ENCODE measurements at places on chromosomes 7 and 10.

DNA sequence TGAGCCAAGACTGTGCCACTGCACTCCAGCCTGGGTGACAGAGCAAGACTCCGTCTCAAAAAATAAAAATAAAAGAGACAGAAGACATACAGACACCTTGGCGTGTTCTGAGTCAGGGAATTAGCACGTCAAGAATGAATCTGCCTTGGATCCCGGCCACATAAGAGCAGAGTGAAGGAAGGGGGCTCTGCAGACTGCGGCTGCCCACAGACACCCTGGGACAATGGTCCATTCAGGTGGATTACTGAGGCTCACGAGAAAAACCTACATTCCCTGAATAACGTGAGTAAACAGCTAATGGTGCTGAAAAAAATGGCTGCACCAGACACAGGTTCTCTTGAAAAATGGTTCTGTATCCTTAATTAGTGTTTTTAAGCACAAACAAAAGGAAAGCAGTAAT, 100.1 kb upstream of the FGFR2 start:
- no peak for DNase-seq

DNA sequence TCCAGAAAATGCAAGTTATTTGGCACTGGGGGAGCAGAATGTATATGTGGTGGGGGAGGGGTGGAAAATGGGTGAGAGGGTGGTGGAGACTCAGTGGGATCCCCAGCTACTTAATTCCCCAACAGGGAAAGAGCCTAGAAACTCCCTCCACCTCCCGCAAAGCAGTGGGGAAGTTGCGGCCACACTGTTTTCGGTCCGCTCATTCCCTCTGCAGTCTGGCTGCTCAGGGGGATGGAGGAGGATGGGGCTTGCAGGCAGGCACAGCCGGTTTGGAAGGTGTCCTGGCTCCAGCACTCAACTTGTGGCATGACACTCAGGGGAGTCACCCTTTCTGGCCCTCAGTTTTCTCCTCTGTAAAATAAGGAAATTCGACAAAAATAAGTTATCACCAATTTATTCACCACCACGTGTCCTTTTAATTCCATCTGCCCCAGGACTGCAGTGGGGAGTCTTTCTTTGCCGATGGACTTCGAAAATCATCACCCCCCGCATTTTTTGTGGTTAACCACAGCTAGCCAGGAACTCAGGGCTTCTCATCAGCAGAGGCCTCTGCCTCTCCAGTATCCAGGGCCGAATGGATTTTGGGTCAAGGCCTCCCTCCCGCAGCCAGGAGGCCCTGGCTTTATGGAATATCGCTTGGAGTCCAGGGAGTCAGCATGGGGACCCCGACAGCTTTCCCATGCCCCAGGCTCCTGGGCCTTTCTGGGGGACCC, 1.6 kb upstream of the HTRA1 start:
- DNase-seq = no peak

- no peak for DNase-seq
Observed at GRCh38 chr10:103232131-103232673, 13.5 kb upstream of the RPEL1 start.

- DNase-seq = no peak
Observed at GRCh38 chr10:6228010-6228511, 25.3 kb downstream of the PFKFB3 start.

- no peak for DNase-seq
Observed at GRCh38 chr7:124497176-124497575, 268.4 kb downstream of the GPR37 start.

- DNase-seq = no peak
Observed at GRCh38 chr10:9577746-9578145, 1439.9 kb upstream of the CELF2 start.

GRCh38 chr10:36602374-36602773, 523.0 kb upstream of the ANKRD30A start:
- DNase-seq = no peak

GRCh38 chr7:27361522-27361921, 118.9 kb downstream of the EVX1 start:
- DNase-seq = no peak

GRCh38 chr10:5482016-5482415, 17.4 kb downstream of the CALML5 start:
- no peak for DNase-seq

DNA sequence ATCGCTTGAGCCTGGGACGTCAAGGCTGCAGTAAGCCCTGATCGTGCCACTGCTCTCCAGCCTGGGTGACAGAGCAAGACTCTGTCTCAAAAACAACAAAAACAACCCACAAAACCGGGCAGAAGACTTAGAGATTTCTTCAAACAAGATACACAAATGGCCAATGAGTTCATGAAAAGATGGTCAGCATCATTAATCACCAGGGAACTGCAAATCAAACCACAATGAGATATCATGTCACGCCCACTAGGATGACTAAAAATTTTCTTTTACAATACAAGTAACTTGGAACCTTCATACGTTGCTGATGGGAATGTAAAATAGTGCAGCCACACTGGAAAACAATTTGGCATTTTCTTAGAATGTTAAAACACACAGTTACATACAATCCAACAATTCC, 77.3 kb upstream of the GRID1 start:
- DNase-seq = no peak

DNA sequence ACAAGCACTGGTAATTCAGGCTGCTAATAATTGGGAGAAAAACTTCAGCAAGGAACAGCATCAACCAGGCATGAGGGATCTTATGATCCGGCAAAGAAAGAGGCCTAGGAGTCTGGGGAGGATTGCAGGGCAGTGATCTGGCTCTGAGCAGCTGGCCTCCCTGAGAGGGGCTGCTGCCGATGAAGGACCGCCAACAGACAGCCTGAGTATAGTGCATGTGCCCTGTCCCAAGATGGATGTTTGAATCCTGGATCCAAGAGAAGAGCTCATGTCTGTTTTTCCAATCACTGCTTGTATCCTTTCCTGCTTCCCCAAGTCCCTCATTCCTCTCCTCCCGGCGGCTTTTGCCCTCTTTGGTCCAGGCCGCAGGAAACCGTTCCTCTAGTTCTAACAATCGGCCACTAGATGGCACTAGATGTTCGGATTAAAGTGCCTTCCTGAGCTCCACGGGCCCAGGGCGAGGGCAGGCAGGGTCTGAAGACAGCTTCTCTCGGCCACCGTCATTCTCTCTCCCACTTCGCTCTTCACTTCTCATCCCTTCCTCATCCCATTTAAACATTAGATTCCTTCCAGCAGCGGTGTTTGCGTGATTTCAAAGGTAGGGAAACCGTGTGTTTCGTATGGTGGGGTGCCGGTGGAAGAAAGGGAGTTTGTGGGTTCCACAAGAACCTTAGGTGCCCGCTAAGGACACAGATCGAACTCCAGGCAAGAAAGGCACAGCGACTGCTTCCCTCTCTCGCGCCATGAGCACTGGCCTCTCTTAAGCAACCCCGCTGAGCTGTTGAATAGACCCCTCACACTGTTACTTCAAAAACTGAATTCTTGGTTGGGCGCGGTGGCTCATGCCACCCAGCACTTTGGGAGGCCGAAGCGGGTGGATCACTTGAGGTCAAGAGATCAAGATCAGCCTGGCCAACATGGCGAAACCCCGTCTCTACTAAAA, 82.4 kb downstream of the ADCYAP1R1 start:
- DNase-seq = peak; percentile 57

DNA sequence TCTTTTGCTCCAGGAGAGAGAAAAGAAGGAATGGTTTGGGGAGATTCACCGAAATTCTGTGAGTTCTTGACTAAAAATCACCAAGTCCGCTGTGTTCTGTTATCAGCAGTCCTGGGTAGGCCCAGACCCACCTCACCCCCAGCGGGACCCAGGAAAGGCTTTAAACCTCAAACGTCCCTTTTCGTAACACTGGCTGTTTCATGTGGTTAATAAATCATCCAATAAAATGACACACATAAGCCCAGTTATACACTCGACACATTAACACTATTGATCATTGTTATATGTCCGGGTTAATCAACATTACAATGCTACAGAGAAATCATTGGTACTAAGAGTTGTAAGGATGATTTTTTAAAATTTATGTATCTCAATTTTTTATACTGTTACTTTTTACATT, 25.2 kb downstream of the DIP2C start:
- DNase-seq = no peak

GRCh38 chr7:70646536-70647248, 485.3 kb upstream of the GALNT17 start:
- DNase-seq = no peak

DNA sequence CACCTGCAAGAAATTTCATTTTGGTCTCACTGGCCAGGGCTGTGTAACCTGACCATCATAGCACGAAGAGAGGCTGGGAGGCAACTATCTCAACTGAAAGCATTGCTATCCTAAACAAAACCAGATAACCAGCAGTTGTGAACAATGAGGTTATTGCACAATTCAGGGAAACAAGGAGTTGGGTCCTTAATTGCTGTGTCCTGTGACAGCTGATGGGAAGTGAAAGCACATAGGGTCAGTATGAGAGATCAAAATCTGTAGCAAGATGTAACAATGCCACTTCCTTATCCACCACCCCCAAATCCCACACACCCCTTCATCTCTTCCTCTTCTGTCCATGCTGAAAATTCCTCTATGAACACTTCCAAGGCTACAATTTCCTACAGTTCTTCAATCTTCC, 80.2 kb downstream of the HTR7 start:
- no peak for DNase-seq

GRCh38 chr10:102565793-102566192, 62.0 kb downstream of the SUFU start:
- DNase-seq = no peak

DNA sequence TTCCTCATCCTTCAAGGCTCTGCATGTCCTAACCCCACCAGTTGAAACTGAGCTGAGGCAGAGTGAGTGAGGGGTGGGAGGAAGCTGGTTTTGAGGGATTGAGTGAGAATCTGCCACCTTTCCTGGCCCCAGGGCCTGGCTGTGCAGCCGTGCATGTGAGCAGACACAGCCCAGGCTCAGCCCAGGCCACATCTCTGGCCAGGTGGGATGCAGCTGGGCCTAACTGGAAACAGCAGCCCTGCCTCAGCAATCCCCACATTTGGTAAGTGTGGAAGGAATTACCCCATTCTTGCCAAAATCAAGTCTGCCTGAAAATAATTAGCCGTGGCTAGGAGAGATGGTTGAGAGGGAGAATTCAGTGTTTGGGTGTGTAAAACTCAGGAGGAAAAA, 116.6 kb downstream of the NEURL1 start:
- no peak for DNase-seq

GRCh38 chr10:70478191-70479164, at the start of gene PALD1:
PALD1 (plus strand) TSS chr10:70478767; CDS start chr10:70525952, 47,185 bp downstream.
- DNase-seq = peak; percentile 50

GRCh38 chr7:120588862-120589261, 269.1 kb downstream of the TSPAN12 start:
- DNase-seq = no peak

DNA sequence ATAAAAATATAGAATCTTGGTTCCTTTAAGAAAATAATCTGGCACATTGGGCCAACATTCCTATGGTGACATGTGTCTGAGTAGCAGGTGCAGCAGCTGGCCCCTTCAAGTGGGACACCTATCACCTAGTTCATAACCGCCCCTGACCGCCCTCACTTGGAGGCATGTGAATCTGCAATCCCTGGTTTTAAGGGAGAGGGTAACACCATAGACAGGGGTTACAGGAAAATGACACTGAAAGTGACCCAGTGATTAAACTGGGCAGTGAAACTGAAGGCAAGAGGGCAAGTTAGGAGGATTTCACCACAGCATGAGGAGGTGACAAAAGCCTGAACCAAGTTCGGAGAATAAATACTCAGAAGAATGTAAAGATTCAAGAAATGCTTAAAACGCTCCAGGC, 1.1 kb downstream of the RSU1 start:
- DNase-seq = no peak

DNA sequence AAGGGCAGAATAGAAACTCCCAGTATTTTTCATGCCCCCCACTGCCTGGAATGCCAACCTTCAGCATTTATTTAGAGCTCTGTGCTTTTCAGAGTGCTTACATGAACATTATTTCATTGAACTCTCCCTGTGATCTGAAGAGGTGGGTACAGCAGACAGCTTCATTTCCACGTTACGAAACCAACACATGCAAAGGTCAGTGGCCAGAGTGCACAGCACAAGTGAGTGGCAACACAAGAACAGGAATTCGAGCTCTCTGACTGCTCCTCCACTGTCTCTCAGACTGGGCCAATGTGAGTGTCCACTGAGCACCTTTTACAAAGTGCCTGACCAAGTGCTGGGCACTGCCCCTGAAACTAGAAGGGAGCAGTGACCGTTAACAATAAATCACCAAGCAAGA, 162.9 kb downstream of the GLI3 start:
- DNase-seq = no peak

DNA sequence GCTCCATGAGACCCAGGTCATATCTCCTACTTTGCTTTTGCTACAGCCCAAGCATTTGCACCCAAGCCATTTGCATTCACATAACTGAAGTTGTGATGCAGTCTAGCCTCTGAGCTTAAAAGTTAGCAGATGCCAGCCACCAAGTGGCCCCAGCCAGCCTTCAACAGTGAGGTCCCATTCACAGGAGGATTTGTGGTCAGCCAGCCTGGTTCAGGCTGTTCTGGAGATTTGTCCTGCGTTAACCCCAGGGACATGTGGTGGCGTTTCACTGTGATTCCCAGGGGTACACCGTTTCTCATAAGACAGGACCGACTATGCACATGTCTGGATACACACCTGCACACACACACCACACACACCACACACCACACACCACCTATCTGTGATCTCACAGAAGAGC, 51.2 kb downstream of the GPR26 start:
- no peak for DNase-seq

DNA sequence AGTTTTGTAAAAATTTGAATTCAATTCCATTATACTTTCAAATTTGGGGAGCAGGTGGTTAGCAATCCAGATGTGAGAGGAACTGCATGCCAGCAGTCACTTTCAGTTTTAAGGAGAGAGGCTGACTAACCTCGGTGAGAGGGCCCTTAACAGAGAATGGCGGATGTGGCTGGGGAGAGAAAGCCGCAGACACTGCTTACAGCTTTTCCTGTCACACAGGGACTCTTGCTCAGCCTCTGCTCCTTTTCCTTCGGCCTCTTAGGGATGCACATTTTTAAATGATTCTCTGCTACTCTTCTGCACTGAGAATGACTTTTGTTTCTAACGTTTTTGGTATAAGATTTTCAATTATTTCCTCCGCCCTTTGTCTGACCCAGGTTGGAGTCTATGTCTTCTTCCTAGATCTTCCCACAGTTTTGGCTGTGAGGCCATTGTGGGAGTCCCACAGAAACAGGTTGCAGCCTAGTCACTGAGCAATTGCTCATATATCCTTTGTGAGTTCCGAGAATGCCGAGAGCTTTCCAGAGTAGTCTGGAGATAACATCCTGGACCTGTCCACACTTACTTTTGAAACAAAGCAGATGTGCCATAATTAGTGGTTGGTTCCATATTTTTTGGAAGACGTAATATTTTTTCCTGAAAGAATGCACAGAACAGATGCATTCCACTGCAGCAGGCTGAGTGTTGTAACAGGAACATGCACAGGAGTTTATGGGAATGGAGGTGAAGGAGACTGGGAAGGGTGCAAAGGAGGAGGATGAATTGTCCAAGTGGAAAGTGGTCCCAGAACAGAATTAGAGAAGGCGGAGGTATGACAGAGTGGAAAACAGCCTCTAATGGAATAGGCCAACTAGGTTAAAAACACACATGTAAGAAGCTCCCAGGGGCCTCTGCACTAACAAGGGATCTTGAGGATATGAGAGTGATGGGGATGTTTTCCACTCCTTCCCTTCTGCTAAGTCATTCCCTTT, 168.0 kb upstream of the ZNF32 start:
- peak; percentile 75 for DNase-seq

GRCh38 chr7:2627258-2628129, 4.3 kb upstream of the TTYH3 start:
- no peak for DNase-seq

Data from stimulated activated CD4-positive, alpha-beta T cell treated with anti-CD3 and anti-CD28 coated beads, Interleukin-2, amount 100 ng/mL, for 24 hours (primary cell).